ENCODE measurements at places on chromosomes 6 and 20.
A peak's percentile ranks its signal among the peaks of the same experiment; 100 is the strongest.

GRCh38 chr6:55281215-55281614 lies 46.1 kb upstream of the GFRAL start:
- DNase-seq, result no peak

DNA sequence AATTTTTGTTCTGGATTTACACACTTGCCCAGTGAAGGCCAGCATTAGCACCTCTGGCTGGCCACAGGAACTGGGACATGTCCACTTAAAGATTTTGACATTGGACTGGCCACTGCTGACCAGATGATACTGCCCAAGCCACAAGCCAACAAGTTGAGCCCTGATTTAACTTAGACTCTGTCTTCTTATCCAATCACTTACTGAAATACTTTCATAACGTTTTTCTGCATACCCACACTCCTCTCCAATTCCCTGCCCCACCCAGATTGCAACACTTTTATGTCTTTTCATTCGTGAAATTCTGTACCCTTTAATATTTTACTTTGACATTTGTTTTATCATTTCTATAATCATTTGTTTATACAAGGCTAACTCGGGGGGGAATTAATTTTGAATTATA lies 170.3 kb upstream of the TAB2 start:
- DNase-seq, result no peak

DNA sequence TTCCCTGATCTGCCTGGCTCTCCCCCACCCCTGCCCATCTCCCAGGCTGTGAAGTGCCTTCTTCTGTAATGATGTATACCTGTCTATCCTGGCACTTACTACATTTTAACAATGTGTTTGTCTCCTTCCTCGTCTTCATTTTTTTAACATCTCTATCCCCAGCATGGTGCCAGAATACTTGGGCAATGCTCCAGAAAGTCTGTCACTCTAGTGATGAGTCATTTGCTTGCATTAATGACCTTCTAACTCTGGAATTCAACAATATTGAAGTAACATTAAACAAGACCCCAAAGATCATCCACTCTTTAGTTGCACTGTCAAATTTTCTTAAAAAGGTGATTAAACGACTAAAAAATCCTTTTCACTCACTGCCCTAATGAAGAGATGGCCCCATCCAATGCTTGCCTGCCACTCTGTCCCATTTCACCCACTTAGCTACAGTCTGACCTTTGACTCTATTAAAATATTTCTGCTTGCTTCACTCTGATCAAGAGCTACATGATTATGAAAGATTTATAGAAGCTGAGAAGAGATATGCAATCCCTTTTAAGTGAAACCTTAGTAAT lies 7.7 kb upstream of the KLHL31 start:
- DNase-seq, result no peak

DNA sequence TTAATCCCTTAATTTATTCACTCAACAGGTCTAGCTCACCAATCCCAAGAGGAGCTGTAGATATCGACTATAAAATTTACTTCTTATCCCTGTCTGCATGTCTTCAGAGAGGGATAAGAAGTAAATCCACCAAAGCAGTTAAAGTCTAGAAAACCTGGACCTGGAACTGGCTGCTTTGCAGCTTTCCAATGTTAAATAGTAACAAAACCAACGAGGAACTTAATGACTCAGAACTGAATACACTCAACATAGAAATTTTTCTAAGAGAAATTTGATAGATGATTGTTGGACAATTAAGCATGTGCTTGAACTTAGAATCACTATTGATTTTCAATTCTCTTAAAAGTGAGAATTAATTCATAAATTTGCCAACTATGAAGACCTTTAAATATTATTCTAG lies 11.5 kb upstream of the TMEM244 start:
- DNase-seq, result no peak

DNA sequence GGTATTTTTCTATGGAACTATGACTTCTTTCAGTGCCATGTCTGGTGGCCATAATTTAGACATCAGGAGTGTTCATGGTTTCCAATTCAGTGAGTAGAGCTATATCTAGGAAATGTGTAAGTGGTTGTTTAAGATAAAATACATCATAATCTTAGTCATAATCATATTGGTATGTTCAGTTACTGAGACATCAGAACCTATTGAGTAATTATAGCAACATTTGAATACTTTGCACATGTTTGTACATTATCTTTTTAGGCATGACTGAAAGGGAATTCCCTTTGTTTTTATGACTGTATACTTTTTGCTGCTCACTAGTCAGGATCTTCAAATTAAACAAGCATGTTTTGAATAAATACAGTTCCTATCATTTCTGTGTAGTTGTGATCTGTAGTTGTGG lies 64.0 kb downstream of the STXBP5 start:
- no peak for DNase-seq

DNA sequence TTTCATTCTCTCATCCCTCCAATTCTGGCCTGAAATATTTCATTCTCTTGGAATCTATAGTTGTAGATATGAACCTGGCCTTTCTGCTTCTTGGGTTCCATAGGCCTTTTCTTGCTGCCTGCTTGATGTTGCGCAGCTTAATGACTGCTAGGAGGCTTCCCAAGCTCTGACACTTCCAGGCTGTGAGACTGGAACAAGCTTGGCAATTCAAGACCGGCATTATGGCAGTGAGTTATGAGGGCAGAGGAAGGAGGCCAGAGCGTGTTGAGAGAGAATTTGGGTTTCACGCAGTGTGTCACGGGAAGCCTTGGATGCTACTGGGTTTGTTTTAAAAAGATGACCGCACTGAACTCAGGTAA lies 948 bp upstream of the DNAJC5 start:
- no peak for DNase-seq

DNA sequence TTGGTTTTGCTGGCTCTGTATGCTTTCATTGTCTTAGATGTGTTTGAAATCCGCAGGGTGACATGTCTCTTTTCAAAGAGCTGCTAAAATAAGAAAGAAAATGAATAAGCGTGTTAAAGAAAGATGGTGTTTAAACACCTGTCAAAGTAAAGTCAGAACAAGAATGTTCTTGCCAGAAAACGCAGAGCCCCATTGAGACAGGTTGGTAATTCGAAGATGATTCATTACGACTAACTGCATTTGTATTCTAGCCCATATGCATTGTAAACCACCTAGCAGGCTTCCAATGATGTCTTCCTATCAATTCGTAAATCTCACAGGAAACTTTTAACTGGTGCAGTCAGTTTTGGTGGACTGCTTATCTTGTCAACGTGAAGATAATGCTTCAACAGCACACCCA lies 16.8 kb downstream of the PHACTR2 start:
- no peak for DNase-seq

GRCh38 chr6:56024931-56025330 lies 149.5 kb upstream of the BMP5 start:
- DNase-seq, result no peak

DNA sequence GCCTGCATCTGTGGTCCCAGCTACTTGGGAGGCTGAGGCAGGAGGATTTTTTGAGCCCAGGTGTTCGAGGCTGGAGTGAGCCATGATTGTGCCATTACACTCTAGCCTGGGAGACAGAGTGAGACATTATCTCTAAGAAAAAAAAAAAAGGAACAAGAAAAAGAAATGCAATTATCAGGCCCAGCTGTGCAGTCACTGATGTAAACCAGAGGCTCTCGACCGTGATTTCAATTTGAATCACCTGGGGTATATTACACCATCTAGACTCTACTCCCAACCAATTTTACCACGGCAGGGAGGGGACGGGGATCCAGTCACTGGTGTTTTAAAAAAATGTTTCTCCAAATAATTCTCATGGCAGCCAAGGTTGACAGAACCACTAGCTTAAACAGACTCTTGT lies 48.8 kb upstream of the NKX2-2 start:
- DNase-seq, result no peak

- DNase-seq, result no peak
Measured at GRCh38 chr6:3603340-3604130, 146.7 kb upstream of the SLC22A23 start.

DNA sequence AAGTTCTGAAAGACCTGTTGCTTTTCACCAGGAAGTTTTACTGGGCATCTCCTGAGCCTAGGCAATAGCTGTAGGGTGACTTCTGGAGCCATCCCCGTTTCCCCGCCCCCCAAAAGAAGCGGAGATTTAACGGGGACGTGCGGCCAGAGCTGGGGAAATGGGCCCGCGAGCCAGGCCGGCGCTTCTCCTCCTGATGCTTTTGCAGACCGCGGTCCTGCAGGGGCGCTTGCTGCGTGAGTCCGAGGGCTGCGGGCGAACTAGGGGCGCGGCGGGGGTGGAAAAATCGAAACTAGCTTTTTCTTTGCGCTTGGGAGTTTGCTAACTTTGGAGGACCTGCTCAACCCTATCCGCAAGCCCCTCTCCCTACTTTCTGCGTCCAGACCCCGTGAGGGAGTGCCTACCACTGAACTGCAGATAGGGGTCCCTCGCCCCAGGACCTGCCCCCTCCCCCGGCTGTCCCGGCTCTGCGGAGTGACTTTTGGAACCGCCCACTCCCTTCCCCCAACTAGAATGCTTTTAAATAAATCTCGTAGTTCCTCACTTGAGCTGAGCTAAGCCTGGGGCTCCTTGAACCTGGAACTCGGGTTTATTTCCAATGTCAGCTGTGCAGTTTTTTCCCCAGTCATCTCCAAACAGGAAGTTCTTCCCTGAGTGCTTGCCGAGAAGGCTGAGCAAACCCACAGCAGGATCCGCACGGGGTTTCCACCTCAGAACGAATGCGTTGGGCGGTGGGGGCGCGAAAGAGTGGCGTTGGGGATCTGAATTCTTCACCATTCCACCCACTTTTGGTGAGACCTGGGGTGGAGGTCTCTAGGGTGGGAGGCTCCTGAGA lies at the start of gene HFE:
Gene HFE, plus strand, starts transcription at position 146 of the 832 bp plus-strand sequence. Its CDS starts 12 bp downstream, at position 158.
- DNase-seq, result no peak

GRCh38 chr6:30340589-30341054 lies 4.3 kb upstream of the RPP21 start:
- no peak for DNase-seq

DNA sequence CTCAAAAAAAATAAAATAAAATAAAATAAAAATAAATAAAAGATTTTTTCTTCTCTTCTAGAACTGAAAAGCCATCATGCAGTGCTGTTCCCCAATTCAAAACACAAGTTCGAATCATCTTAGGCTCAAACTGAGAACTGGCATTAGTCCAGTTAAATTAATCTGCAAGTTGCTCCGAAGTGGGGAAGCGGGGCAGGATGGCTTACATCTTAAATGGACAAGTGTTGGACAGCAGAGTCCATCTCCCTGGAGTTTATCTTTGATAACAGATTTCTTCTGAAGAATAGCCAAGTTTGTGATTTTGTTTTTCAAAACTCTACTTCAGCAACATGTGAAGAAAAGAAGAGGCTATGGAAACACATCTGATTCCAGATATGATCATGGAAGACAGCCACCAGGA lies 111.3 kb upstream of the ASF1A start:
- no peak for DNase-seq

DNA sequence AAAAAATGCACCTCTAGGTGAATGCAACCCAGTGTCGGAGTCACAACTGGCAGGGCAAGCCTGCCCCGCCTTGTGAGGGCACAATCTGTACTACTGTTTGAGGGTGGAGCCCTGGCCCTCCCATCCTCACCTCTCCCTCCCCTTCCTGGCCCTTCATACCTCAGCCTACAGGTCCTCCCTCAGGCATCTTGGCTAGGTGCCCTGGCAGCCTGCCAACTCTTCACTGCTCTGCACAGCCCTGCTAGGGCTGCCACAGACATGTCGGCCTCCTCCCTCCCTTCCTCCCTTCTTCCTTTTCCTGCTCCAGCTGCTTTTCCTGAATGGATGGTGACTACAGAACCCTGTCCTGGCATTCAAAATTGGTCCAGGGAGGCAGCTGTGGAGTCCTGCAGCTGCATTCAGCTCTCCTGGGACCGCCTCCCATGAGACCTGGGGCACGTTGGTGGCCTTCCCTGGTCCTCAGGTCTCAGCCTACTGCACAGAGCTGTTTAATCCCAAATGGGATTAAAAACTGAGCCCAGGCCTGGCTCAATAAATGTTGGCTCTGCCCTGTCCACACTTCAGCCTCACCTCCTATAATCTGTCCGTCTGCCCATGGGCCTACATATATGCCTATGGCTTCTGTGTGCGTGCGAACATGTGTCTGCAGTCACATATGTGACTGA lies 52.7 kb downstream of the CDH22 start:
- DNase-seq, result no peak

DNA sequence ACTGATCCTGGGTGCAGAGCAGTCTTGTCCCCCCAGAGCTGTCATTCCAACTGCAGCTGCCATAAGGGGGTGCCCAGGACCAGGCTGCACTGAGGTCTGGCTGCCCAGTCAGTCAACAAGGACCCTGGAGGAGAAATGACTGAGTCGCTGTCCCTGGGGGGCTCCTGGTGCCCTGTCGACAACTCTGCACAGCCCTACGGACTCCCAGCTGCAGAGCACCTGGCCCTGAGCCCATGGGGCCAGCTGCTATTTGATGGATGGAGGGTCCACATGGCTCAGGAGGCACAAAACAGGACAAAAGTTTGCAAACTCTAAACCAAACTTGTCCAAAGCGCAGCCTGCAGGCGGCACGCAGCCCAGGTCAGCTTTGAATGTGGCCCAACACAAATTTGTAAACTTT lies 46.3 kb upstream of the RPS6KA2 start:
- DNase-seq, result no peak

GRCh38 chr6:32148289-32149091 lies 3.2 kb downstream of the PRRT1 start:
- peak; percentile 49 for DNase-seq

DNA sequence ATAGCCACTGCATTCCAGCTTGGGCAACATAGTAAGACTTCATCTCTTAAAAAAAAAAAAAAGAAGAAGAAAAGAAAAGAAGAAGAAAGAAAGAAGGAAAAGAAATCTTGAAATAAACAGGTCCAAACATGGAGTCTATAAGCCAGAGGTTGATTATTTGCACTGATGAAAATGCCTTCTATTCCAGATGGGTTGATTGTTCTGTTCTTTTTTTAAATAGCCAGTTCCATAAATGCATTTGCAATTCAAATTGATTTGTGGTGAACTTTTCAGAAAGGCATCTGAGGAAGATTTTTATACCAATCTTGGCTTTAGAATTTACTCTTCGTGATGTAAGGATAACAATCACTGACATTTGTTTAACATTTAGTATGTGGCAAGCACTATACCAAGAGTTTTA lies 243.8 kb upstream of the PLN start:
- no peak for DNase-seq

DNA sequence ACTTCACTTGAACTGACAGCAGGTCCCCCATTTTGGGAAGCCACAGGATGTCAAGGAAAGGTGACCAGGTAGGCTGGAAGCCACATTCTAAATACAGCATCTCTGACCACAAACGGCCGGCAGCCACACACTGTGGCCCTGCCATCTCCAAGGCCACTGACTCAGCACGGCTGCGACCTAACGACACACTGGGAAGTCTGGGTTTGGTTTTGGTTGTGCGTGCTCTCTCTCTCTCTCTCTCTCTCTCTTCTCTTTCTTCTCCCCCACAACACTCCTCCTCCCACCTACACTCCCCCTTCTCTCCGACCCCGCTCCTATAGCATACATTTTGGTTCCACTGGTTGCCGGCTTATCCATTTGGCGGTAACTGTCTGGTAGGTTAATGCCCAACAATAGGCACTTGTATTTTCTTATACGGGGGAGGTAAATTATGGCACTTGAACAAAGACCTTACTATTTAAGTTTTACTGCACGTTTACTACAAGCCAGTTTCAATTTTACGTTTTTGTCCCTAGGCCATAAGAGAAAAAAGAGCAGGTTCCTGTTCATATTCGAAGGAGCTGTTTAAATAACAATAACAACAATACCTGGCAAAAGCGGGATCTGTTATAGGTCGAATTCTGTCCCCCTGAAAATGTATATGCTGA lies 103.6 kb downstream of the GMDS start:
- no peak for DNase-seq

Measured in stimulated activated CD8-positive, alpha-beta memory T cell treated with anti-CD3 and anti-CD28 coated beads, Interleukin-4, amount 100 ng/mL, for 24 hours (primary cell).